ENCODE measurements at places on chromosomes 5 and 9.

DNA sequence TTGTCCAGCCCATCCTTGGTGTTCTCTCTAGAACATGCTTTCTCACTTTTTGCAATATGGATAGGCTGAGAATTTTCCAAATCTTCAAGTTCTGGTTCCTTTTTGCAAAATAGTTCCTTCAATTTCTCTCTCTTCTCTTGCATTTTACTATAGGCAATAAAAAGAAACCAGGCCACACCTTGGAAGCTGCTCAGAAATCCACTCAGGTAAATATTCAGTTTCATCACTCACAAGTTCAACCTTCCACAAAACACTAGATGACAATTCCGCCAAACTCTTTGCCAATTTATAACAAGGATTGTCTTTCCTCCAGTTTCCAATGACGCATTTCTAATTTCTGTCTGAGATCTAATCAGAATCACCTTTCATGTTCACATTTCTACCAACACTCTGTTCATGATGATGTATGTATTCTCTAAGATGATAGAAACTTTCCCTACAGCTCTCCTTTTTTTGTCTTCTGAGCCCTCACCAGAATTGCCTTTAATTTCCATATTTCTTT lies 204.2 kb upstream of the PIK3R1 start:
- DNase-seq = no peak

- DNase-seq = no peak
Measured at GRCh38 chr5:57736716-57737115, 254.1 kb upstream of the ACTBL2 start.

DNA sequence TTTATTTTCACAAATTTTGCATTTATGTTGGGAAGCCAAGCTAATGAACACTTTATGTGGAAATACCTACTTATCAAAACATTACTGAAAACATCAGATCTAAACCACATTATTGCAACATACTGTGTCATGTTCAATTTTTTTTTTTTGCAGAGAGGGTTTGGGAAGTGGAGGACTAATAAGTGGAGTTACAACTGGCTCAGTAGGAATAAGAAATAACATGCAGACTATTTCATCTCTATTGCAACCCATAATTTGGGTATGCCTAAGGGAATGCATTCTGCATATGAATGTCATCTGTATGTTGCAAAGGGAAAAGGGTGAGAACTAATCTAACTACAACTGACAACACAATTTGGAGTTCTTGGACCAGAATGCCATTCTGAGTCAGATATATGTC lies 41.8 kb downstream of the APC start:
- no peak for DNase-seq

DNA sequence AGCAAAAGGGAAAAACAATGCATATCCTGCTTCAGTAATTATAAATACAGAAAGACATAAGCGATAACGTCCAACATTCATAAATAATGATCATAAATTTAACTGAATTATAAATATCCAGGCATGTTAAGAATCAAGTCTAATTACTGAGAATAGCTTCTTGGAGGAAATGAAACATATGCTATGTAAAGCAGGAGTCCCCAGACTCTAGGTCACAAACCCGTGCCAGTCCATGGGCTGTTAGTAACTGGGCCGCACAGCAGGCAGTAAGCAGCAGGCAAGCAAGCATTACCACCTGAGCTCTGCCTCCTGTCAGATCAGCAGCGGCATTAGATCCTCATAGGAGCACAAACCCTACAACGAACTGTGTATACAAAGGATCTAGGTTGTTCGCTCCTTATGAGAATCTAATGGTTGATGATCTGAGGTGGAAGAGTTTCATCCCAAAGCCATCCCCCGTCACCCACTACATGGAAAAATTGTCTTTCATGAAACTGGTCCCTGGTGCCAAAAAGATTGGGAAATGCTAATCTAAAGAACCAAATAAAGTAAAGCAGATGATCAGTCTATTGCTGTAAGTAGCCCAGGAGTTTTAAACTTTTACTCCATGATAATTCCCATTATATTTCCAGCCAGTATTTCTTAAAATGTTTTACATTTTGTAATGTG lies 50.4 kb downstream of the CERT1 start:
- DNase-seq = no peak

DNA sequence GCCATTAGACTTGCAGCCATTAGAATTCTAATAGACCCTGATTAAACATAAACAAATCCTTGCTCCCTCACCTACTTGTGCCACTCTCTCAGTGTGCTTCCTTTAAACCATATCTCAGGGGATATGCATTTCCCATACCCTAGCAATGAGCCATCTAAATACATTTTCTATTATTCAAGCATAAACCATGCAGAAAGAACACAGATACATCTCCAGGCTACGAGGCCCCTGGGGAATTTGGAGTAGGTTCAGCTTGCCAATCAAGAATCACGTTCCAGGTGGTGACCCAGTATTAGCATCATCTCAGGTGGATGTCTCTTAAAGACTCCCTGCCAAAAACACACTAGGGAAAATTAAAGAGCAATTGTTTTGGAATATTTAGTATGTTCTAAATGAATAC lies 93.0 kb upstream of the CCL21 start:
- DNase-seq = no peak

Measured in CD14-positive monocyte (primary cell).